ENCODE measurements at places on chromosomes 1 and 21. TPM values are rescaled to one million over a fixed set of nuclear protein-coding genes. Genes with fewer than 3 reads are reported as not detected.

DNA sequence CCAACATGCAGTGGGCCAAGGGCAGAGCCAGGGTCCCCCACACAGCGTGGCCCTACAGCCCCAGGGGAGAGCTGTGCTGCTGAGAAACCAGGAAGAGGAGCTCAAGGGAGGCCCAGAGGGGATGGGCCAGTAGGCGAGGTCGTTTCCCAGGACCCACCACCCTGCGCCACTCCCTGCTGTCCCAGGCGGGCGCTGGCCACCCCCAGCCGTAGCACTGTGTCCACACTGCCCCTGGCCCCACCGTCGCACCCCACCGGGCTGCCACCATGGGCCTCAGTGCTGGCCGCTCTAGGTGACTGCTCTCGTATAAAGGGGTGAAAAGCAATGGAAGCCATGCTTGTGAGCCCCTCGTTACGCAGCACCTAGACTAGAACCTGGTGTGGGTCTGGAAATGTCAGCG is 22.4 kb downstream of the NADK start:
- DNase-seq, result peak; percentile 57

DNA sequence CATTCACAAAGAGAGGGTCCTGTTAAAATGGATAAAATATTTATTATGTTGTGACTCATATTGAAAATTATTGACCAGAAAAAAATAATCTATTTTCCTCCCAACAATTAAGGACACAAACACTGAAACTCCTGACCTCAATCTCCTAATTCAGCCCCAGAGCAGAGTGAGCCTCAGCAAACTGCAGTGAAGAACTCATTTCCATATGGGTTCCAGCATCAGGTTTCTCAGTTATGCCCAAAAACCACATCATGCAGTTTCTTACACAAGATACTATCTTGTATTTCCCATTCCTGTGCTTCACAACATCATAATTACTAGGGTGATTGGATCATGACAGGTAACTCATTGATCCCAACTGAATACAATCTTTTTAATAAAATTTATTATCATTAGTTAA is 15.4 kb downstream of the PYHIN1 start:
- no peak for DNase-seq

The SPRR2E gene
- not detected for total RNA-seq

The EIF4G3 gene
- 71.7 TPM for total RNA-seq

DNA sequence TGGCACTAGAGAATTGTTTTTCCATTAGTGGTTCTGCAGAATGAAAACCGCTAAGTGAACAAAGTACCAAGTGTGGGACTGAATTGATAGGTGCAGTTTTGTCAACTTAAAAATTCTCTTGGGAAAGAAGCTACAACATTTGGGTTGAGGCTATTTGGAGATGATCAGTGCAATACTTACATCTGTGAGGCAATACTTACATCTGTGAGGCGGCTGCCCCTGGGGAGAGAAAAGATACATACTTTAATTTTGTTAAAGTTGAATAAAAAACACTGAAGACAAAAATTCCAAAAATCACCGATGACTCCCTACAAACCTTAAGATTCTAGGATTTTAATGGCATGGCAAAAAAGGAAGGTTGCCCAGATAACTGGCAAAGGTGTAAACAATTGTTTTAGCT is 1.7 kb downstream of the CFAP410 start:
- DNase-seq, result no peak

GRCh38 chr1:53614231-53615021 is 124.5 kb downstream of the GLIS1 start:
- DNase-seq, result peak; percentile 73

The ATPAF1 gene
- 52.3 TPM for total RNA-seq

DNA sequence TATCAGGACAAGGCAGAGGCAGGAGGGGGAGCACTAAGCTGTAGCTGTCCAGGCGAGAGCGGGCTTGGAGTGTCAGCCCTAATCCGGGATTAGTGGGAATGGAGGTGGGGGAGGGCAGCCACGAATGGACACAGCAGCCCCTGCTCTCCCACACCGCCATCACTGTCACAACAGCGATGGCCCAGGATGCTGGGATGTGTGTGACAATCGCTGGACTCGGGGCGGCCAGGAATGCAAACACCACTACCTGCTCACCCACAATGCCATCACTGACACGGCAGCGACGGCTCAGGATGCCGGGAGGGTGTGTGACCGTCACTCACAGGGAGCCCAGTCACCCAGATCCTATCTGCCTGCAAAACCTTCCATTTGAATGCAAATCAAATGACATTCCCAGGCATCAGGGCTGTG is 2.9 kb downstream of the C2CD2 start:
- DNase-seq, result no peak

GRCh38 chr1:46300673-46301405 is 2.6 kb downstream of the LRRC41 start:
- DNase-seq, result peak; percentile 11

The CELA3A gene
- 4.1 TPM for total RNA-seq

DNA sequence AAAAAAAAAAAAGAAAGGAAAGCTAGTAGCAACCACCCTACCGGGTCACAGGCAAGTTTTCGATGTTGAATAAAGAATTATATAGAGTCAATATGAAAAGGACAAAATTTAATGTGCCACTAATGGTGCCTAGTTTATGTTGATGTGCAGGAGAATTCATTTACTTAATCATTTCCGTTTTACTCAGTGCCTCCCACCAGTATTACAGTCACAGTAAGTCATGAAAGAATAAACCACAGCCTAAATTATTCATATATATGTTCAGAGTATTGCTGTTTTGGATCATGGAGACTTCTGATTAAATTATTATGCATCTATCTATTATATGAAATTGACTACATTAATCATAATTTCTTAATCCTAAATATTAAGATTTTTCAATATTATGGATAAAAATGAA is 35.3 kb downstream of the FNBP1L start:
- DNase-seq, result no peak

The PRXL2B gene
- total RNA-seq, result 12.4 TPM

DNA sequence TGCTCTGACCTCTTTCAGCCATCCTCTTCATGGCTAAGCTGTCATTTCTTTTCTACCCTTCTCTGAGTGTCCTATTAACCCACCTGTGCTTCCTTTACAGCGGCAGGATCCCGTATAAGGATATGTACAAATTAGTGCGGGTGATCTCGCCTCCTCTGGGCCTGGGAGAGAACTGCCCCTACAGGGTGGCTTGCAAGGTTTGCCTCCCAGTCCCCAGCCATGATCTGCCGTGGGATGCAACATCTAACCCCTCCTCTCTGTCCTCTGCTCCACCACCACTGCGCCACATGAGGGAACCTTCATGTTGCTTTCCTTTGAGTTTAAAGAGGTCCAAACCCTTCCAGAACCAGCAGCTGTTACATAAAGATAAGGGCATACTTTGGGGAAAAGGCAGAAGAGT is 282.2 kb downstream of the ZNF648 start:
- no peak for DNase-seq

DNA sequence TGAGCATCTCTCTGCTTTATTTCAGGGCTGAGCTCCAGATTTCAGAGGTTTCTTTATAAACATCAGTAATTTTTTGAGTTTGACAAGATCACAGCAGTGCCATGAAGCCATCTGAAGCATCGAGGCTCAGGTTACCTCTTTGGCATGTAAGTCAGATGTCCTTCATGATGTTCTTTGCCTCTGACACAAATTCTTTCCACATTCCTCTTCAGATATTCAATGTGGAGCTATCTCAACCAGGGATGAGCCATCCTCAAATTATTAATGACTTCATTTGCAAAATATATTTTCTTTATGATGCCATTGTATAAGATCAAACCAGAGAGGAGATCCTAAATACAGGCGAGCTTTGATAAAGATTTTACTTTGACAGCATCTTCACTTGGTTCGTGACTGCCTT is 256.7 kb downstream of the COL11A1 start:
- no peak for DNase-seq

- DNase-seq, result no peak
Measured at GRCh38 chr1:238419209-238419608, 528.5 kb upstream of the ZP4 start.

The CELA3B gene
- 0.90 TPM for total RNA-seq

GRCh38 chr21:45848331-45848730 is 133.2 kb upstream of the COL6A1 start:
- DNase-seq, result no peak

All from mesenteric fat pad (tissue), 1 donor.